Aorta (tissue), 5 donors: ENCODE measurements at places on chromosomes 13 and 19.

DNA sequence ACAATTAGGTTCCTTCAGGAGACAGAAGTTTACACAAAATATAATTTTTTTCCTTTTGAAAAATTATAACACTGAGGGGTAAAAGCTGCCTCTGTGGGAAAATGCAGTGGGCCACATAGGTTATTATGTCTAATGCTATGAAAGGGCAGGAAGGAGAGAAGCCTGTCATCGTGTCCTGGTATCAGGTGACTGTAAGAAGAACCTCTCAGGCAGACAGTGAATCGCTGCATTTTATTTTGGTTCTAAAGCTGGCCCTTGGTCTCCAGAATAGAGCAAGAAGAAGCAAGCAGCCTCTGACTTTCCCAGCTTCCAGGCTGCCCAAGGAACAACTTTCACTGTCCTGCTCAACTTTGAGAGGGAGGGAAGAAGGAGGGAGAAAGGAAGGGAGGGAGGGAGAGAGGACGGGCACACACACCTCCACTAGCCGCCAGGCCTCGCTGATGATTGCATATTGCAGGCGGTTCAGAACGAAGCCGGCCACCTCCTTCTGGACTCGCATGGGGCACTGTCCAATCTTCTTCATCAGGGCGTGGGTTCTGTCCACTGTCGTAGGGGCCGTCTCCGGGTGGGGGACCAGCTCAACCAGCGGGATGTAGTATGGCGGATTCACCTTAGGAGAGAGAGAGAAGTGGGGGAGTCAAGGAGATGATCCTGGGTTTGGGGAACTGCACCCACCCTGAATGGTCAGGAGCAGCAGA lies 93.8 kb downstream of the CRYL1 start:
- DNase-seq: no peak
- no peaks in the 10 kb centered on the region for H3K4me1 ChIP-seq
- H3K27ac ChIP-seq: no peak overlapping the region
- no peaks in the 10 kb centered on the region for H3K27me3 ChIP-seq

DNA sequence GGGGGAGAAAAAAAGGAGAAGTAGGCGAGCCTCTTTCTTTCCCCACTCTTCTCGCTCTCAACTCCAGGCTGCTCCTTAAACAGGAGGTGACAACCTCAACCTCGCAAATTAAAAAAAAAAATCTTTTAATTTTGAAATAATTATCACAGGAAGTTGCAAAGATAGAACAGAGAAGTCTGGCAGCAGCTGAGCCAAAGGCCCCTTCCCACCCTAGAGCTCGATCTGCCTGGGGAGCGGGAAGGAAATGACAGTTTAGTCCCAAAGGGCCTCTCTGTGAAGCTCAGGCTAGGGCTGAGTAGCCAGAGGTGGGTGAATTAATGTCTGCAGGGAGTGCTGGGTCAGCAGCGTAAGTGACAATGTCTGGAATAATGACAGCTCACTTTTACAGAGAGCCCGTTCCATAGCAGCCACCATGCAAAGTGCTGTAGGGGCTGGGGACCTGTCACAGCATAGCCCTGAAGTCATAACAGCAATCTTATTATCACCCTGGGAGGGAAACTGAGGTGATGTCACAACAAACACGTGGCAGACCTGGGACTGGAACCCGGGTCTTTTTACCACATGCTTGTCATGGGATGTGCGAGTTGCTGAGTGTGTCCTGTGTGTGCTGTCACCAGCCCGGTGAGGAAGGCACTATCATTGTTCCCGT lies 8.8 kb upstream of the CD22 start:
- H3K27ac ChIP-seq: no peak overlapping the region
- DNase-seq: no peak
- H3K4me3 ChIP-seq: no peak overlapping the region

DNA sequence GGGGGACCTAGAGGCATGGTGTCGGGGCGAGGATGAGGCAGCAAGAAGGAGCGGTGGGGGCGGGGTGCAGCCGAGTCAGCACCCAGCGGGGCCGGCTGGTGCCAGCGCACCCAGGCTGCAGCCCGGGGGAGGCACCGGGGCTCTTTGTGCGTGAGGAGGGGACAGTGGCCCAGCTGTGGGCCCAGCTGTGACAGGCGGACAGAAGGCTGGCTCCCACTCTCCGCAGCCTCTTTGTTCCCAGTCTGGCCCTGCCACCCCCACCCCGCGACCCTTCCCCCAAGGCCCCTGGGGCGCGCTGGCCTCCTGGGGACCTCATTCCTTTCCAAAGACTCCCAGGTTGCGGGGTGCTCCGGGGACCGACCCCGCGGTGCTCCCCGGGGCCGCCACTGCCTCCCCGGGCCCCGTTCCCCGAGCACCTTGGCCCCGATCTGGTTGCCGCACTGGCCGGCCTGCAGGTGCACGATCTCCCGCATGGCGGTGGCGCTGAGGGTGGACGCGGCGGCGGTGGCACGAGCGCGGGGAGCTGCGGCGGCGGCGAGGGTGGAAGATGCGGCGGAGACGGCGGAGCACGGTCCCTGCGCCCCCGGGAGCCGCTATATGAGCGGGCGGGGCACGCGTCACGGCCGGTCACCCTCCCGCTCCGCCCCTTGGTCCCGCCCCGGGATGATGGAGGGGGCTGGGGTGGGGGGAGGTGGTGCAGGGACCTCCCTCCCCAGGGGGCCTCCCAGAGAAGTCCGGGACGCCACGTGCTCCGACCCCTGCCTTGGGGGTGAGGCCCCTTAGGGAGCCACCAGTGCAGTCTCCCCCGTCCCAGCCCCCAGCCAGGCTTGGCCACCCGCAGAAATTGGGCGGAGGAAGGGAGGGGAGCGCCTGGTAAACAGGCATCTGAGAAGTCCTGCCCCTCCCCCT lies at the start of gene TUBB4A:
Gene TUBB4A, minus strand, starts transcription at position 570 of the 909 bp plus-strand sequence. Its CDS starts 97 bp downstream, at position 473.
- H3K27ac ChIP-seq: no peak within 1 kb of the TSS
- no peaks in the 10 kb centered on the region for H3K36me3 ChIP-seq
- H3K4me1 ChIP-seq: no peaks in the 10 kb centered on the region
- H3K27me3 ChIP-seq: no peaks in the 10 kb centered on the region
- no peak within 1 kb of the TSS for H3K4me3 ChIP-seq

GRCh38 chr19:11737964-11738745 lies 591 bp downstream of the ZNF823 start:
- DNase-seq: peak; percentile 83
- H3K27me3 ChIP-seq: no peaks in the 10 kb centered on the region
- no peaks in the 10 kb centered on the region for H3K4me1 ChIP-seq

DNA sequence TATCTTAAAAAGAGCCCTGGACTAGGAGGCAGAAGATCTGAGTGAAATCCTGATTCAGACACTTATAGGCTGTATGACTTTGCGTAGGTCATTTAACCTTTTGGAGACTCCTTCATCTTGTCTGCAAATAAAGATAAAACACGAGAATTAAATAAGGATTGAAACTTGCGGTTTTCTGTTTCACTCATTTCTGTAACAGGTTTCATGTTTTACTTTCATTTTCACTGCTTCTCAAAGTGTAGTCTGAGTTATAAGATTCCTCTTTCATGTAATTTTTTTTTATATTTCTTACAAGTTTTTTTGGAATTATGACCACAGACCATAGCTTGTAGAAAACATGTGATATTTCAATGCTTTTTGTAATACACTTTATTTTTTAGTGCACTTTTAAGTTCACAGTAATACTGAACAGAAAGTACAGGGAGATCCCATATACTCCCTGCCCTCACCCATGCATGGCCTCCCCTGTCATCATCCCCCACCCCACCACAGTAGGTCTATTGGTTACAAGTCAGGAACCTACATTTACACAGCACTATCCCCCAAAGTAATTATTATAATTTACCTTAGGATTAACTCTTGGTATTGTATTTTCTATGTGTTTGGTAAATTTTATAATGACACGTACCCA lies 174.6 kb downstream of the ITGBL1 start:
- H3K27ac ChIP-seq: peak overlapping the region; percentile 32
- no peak for DNase-seq
- H3K4me3 ChIP-seq: peak overlapping the region; percentile 79
- no peaks in the 10 kb centered on the region for H3K27me3 ChIP-seq
- H3K36me3 ChIP-seq: no peaks in the 10 kb centered on the region

DNA sequence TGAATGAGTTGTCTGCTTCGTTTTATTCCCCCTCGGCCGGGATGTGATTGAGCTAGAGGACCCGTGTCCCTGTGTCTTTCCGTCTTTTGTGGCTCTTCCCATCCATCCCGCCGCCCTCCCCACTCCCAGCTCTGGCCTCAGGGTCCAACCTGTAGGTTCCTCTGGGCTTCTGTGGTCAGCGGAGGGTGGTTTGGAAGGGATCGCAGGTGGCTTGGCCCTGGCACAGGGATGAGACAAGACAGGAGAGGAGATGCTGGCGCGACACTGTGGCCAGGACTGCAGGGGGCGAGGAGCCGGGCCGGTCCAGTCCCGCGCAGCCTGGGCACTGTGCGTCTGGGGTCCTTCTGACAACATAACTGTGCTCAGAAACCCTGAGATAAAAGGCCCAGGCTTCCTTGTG lies 2.0 kb downstream of the EVI5L start:
- H3K27me3 ChIP-seq: no peaks in the 10 kb centered on the region
- H3K4me3 ChIP-seq: no peak overlapping the region
- no peaks in the 10 kb centered on the region for H3K4me1 ChIP-seq
- H3K36me3 ChIP-seq: no peaks in the 10 kb centered on the region
- H3K27ac ChIP-seq: no peak overlapping the region

- H3K4me1 ChIP-seq: no peaks in the 10 kb centered on the region
- no peak overlapping the region for H3K4me3 ChIP-seq
- H3K27ac ChIP-seq: no peak overlapping the region
- H3K36me3 ChIP-seq: no peaks in the 10 kb centered on the region
- H3K27me3 ChIP-seq: no peaks in the 10 kb centered on the region
Measured at GRCh38 chr19:16957151-16957701, 68.4 kb downstream of the F2RL3 start.

DNA sequence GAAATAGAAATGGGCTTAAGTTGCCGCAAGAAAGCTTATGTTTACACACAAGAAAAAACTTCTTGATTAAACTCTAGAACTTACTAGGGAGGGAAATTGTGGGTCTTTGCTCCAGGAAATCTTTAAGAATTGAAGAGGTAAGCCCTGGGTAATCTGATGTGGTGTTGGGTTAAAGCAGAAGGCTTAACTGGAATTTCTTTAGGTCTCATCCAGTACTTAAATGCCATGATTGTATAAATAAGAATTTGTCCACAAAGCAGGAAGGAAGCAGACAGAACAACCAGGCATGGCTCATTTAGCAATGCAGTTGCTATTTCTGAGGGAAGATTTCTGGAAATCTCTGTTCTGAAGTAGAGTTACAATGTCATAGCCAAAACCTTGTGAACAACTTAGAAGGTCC lies 360.4 kb downstream of the KLF5 start:
- no peaks in the 10 kb centered on the region for H3K4me1 ChIP-seq
- no peak for DNase-seq
- no peaks in the 10 kb centered on the region for H3K36me3 ChIP-seq
- H3K27ac ChIP-seq: no peak overlapping the region
- H3K4me3 ChIP-seq: no peak overlapping the region

GRCh38 chr19:10553943-10554381 lies 10.3 kb downstream of the ATG4D start:
- DNase-seq: no peak
- H3K36me3 ChIP-seq: no peaks in the 10 kb centered on the region
- H3K27ac ChIP-seq: no peak overlapping the region
- H3K27me3 ChIP-seq: no peaks in the 10 kb centered on the region

DNA sequence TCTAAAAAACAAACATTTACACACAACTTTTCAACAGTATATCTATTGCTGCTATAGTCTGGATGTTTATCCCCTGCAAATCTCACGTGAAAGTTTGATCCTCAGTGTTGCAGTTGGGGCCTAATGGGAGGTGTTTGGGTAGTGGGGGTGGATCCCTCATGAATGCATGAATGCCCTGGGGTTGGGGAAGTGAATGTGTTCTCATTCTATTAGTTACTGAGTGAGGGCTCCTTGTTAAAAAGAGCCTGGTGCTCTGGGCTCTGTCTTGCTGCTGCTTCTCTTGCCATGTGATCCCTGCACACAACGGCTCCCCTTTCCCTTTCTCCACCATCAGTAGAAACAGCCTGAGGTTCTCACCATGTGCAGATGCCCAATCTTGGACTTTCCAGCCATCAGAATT lies 242.7 kb upstream of the HTR2A start:
- H3K4me1 ChIP-seq: no peaks in the 10 kb centered on the region
- no peak overlapping the region for H3K27ac ChIP-seq
- no peak for DNase-seq
- H3K27me3 ChIP-seq: no peaks in the 10 kb centered on the region

- no peaks in the 10 kb centered on the region for H3K4me1 ChIP-seq
- no peak overlapping the region for H3K4me3 ChIP-seq
- no peaks in the 10 kb centered on the region for H3K27me3 ChIP-seq
- no peak overlapping the region for H3K27ac ChIP-seq
Measured at GRCh38 chr19:38880076-38880881, 2.2 kb upstream of the RINL start.

DNA sequence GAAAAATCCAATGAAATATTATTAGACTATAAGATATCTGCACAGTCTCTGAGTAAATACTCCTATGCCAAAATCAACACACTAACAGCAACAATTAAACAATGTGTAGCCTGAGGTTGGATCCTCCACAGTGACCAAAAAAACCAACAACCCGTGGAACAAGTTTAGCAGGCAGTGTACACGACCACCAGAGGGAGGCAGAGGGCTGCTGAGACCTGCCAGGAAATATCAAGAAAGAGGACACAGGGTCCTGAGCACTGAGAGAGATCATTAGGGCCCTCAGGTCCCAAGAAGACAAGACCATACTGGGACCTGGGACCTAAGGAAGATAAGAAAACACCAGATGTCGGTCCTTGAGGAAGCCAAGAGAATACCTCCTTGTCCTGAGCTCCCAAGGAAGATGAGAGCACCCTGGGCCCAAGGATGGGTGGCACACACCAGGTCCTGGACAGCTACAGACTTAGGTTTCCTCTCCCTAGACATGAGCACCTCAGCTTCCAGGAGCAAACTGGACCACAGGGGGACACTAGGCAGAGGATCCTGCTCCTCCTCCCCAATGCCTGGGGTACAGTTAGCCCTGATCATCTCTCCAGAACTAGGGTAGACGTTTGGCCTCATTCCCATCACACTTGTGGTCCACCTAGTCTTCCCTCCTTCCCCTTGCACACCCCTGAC lies 822 bp upstream of the ZNF274 start:
- no peak overlapping the region for H3K4me3 ChIP-seq
- no peaks in the 10 kb centered on the region for H3K4me1 ChIP-seq
- H3K27ac ChIP-seq: peak overlapping the region; percentile 23
- peak; percentile 59 for DNase-seq
- H3K27me3 ChIP-seq: no peaks in the 10 kb centered on the region
